GM23248 (cell line): ENCODE measurements at places on chromosomes 12 and 14. TPM values are rescaled to one million over a fixed set of nuclear protein-coding genes. Genes with fewer than 3 reads are reported as not detected.

AKAP5 gene
- 0.22 and 0.89 TPM in 2 replicates for total RNA-seq

LRRC10 gene
- total RNA-seq: not detected in 2 replicates

PRH2 gene
- 2.5 TPM in 1 of 2 replicates, not detected in the other for total RNA-seq

PDZRN4 gene
- not detected in 2 replicates for total RNA-seq

GPR132 gene
- total RNA-seq: not detected in 2 replicates

FAR2 gene
- 2.1 and 6.1 TPM in 2 replicates for total RNA-seq

GPR162 gene
- 0.51 and 2.8 TPM in 2 replicates for total RNA-seq

ANKS1B gene
- not detected in 2 replicates for total RNA-seq

SERPINA5 gene
- not detected in 2 replicates for total RNA-seq

SLC6A13 gene
- not detected in 2 replicates for total RNA-seq

DNA sequence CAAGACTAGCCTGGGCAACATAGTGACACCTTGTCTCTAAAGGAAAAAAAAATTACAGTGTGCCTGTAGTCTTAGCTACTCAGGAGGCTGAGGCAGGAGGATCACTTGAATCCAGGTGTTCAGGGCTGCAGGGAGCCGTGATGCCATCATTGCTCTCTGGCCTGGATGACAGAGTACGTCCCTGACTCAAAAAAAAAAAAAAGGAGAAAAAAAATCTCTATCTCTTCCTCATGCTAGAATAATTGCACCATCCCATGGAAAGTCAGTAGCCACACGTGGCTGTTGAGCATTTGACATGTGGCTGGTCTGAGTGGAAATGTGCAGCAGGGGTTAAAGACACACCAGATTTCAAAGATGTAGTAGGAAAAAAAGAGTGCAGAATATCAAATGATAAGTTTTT, 3.8 kb downstream of the RILPL1 start:
- DNase-seq: peak; percentile 6

- DNase-seq: peak; percentile 74
Measured at GRCh38 chr12:27615331-27615891, 80.8 kb upstream of the REP15 start.

- DNase-seq: no peak
Measured at GRCh38 chr14:54674046-54674741, 107.3 kb downstream of the SAMD4A start.

GRCh38 chr14:29462772-29463171, 464.9 kb downstream of the PRKD1 start:
- no peak for DNase-seq

DNA sequence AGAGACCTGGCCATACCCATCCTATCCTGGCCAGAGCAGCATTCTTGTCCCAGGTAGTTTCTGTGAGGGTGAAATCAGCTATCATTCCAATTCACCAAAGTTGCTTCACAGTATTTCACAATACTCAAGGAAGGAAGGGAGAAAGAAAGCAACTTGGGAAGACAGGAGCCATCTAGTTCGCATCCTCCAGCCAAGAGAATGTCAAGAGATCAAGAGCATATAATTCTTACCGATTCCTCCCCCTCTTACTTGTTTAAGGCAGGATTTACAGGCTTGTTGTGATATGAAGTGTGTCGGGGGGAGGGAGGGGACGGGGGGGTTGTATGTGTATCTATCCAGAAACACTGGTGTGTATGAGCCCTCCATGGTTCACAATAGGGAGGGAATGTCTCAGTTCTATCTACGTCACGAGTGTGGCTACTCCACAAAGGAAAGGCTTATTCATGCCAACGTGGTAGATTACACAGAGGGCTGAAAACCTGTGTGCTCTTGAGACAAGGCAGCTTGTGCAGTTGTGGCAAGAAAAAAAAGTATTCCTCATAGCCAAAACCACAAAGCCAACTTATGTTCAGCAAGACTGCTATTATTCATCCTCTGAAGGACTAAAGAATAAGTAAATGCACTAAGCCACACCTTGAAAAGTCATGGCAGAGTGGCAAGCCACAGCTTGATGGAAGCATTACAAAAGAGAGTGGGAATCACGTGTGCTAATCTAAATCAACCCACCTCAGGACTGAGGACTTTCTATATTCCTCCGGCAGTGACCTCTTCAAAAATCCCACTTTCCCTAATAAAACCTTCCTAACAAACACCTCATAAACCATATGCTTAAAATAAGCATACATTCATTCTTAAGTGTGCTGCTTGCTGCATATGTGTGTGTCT, 35.0 kb downstream of the CORO1C start:
- DNase-seq: peak; percentile 98

DNA sequence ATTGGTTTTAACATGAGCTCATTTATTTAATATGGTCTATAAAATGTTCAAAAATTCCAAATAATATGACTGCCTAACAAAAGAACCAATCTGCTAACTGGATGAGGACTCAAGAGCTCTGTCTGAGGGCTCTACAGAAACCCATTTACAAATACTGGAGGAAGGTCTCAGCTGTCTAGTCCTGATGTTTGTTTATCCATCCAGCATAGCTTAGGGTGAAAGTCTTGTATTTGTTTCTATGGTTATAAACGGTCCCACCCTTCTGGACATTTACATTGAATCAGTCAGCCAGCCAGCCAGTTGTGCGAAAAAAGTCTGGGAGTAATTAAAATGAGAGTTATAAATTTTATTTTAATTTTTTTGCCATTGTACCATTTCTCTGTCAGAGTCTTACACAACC, 220.7 kb downstream of the BMP4 start:
- DNase-seq: no peak

DNA sequence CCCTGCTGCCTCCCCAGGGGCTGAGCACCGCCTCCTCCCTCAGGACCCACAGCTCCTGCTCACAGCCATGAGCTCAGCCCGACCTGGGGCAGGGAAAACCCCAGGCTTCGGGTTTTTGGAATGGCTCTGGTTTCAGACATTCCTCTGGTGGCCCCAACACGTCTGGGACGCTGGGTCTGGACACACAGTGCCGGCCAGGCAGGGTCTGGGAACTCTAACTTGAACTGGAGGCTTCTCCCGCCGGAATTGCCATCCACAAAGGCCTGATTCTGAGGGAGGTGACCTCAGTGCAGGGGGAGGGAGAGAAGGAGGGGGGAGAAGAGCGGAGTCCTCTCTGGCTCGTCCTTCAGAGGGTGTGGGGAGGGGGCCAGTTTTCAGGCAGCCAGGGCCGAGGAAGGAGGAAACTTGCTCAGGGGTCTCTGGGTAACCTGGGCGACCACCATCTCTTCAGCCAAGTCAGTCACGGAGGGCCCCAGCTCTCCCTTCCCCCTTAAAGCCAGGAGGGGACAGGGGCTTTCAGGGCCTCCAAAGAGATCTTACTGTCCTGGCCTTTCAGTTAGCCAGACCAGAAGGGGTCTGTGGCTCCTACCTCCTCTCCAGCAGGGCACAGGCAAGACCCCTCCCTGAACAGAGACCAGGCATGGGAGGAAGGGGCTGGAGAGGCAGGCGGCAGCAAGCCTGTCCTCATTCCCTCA, 19.4 kb downstream of the NCKAP5L start:
- DNase-seq: peak; percentile 21

DNA sequence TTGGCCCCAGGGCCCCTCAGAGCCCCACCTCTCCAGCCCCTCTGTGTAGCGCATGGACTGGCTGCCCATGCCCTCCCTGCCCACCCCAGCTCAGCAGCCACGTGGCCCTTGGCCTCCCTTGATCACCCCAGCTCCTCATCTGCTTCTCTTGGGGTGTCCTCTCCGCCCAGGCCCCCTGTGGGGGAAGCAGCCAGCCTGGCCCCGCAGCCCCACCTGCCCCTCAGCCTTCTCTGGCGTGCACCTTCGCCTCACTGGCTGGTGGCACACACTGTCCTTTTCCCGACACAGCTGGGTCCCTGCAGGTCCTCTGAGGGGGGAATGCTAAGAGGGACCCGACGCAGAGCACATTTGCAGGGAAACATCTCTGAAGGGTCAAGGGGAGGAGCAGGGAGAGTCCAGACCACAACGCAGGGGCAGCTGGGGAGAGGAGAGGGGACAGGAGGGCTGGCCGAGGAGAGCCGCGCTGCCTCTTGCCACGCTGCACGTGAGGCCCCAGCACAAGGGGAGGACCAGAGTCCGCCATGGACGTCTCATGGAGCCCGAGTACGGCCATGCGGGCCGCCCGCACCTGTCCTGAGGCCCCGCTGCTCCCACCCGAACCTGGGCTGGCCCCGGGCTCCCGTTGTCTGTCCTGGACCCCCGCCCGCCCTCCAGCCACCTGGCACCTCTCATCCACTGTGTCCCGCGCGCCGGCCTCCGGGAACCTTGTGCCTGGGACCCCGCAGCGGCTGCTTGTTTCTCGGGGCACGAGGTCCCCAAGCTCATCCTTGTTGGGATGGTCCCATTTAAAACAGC, 36.1 kb downstream of the PACS2 start:
- no peak for DNase-seq

- peak; percentile 46 for DNase-seq
Measured at GRCh38 chr14:72523424-72524294, 370.2 kb downstream of the DPF3 start.

DNA sequence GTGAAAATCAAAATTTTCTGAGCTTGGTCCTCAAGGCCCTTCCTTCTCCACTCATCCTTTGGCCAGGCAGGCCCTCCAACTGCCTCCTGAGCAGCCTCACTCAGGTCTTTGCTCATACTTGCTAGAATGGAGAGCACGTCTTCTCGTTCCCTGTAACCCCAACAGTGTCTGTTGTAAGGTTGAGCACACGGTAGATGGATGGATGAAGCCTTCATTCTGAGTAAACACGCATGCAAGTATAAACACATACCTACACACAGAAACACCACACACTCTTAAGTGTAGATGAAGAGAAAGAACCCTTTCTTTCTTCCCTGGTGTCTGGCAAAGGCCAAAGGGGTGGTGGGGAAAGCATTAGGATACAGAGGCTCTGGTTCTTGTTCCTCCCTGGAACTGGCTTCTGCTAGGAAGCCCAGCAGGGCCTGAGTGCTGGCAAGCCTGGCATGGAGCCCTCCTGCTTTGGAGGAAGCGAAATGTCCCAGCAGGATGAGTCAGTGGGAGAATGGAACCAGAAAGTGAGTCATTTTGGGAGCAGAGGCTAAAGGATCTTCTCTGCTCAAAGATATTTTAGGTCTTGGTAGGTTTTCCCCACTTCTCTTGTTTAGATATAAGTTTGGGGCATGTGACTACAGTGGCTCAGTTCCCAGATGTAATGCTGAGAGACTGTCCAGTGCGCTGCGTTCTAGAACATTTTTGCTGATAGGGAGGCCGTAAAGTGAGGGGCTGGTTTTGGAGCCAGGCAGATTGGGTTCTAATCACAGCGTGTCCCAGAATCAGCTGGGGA, 127.4 kb downstream of the CACNA1C start:
- DNase-seq: peak; percentile 99

DNA sequence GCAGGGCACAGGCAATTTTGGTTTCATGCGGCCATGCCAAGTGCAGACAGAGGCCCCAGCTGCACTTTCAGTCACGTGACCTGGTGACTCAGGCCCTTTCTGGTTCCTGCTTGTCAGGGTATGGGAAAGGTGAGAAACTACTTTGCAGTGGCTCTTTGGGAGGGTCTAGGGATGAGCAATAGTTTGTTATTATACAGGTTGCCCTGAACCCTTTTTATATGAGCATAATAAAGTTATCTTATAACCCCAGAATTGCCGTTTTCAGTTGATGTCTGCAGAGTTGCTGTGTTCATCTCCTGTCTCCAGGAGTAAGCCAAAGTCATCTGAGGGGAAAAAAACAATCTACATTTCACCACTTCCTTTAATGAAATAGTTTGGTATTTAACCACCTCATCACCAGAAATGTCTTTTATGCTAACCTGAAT, 30.9 kb upstream of the EMP1 start:
- peak; percentile 88 for DNase-seq

GRCh38 chr14:79965896-79966295, 245.4 kb downstream of the DIO2 start:
- DNase-seq: peak; percentile 39

GRCh38 chr12:25155022-25155576, 39.9 kb downstream of the DNAI7 start:
- peak; percentile 47 for DNase-seq

GRCh38 chr12:112393328-112393727, 11.1 kb upstream of the HECTD4 start:
- no peak for DNase-seq

DNA sequence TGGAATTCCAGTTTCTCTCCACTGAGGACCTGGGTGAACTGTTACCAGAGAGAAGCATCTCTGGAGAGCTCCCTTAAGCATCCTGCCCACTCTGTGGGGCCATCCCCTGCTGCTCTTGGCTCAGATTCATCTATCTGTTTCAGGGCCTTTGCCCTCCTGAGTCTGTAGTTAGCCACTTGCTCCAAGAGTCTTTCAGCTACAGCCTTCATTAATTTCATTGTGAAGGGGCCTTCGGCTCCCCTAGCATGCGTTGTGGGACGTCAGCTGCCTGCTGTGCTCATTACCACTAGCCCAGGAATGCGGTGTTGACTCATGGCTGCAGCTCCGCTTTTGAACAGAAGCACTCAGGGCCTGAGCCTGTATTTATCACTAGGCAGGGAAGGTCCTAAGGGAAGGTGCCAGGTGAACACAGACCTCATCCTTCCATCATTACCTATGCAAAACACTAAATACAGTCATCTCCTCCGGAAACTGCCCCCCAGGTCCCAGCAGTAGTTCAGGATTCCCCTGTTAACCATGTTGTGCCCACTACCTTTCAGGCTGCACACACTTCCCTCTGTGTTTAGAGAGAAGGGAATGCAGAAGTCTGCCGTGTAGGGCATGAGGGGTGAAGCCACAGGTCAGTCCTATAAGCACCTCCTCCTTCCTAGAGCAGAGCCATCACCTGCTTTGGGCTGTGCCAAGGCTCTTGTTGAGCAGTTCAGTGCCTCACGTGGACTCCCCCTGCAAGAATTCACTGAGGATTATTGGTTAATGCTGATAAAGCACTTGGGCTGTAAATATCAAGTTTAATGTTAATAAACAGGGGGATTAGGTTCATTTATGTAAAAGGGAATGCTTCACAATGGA, 191.4 kb downstream of the CACNA1C start:
- DNase-seq: peak; percentile 95

- no peak for DNase-seq
Measured at GRCh38 chr14:102103062-102103695, 16.3 kb upstream of the HSP90AA1 start.

GRCh38 chr14:100604709-100605108, 17.5 kb upstream of the BEGAIN start:
- no peak for DNase-seq

DNA sequence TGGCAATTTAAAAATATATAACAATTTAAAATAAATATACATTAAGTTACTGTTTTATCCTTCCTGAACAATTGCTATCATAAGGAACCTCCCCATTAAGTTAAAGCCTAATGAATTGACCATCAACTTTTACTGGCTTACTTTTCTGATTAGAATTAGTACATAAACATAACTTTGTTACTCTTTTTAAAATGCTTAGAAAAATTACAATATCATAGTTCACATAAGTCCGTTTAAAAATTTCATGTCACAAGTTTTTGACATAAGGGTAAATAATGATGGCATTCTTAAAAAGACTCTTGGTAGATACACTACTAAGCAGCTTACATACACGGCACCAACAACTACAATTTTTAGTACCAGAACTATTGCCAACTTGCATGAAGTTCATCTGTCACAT, 1308.6 kb downstream of the FSCB start:
- no peak for DNase-seq
